NK-92 treated with Interleukin-12 subunit alpha and Interleukin-12 subunit beta, amount 100 ng/mL, for 24 hours (cell line): ENCODE measurements at places on chromosomes 11 and 22.

DNA sequence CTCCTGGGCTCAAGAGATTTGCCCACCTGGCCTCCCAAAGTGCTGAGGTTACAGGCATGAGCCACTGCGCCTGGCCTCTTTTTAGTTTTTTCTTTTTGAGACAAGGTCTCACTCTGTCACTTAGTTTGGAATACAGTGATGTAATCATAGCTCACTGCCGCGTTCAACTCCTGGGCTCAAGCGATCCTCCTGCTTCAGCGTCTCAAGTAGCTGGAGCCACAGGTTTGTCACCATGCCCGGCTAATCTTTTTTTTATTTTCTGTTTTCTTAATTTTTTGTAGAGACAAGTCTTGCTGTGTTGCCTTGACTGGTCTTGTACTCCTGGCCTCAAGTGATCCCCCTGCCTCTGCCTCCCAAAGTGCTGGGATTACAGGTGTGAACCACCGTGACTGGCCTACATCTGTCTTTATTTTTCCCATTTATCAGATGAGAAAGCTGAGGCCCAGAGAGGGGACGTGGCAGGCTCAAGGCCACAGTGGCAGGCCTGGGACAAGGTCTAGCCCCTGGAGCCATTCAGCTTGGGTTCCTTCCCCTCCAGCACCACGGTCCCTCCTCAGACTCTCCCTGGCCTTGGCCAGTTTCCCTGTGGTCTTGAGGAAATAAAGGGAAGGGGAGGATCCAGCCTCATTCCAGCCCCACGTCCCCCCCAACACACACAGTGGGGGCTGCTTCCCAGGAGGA is 2.8 kb upstream of the KDELR3 start:
- DNase-seq, result no peak

- no peak for DNase-seq
These were observed 766 bp downstream of the APOL2 start for GRCh38 chr22:36238373-36239149.

DNA sequence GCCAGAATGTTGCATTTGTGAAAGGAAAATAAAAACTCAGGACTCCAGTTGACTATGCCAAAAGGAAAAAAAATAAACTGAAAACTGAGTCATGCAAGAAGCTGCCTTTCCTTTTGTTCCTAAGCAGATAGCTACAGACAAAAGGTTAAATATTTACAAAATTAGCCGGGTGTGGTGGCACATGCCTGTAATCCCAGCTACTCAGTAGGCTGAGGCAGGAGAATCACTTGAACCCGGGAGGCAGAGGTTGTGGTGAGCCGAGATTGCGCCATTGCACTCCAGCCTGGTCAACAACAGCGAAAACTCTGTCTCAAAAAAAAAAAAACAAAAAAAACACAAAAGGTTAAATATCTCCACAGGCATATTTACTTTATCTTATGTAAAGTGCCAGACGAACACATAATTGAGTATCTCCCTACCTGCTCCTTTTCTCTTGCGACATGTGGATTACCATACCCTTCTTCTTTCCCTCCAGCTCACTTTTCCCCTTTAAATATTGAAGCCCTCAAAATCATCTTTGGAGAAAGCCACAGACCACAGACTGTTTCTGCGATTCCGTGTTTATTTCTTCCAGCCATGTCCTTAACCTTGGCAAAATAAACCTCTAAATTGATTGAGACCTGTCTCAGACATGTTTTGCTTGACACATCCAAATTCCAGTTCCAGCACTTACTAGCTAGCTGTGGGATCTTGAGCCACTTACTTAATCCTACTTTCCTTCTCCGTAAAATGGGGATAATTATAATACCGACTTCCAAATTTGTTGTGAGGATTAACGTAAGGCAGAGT is 2.3 kb upstream of the SMPD1 start:
- DNase-seq, result no peak

GRCh38 chr11:134069426-134070341 is 812 bp downstream of the JAM3 start:
- DNase-seq, result no peak

DNA sequence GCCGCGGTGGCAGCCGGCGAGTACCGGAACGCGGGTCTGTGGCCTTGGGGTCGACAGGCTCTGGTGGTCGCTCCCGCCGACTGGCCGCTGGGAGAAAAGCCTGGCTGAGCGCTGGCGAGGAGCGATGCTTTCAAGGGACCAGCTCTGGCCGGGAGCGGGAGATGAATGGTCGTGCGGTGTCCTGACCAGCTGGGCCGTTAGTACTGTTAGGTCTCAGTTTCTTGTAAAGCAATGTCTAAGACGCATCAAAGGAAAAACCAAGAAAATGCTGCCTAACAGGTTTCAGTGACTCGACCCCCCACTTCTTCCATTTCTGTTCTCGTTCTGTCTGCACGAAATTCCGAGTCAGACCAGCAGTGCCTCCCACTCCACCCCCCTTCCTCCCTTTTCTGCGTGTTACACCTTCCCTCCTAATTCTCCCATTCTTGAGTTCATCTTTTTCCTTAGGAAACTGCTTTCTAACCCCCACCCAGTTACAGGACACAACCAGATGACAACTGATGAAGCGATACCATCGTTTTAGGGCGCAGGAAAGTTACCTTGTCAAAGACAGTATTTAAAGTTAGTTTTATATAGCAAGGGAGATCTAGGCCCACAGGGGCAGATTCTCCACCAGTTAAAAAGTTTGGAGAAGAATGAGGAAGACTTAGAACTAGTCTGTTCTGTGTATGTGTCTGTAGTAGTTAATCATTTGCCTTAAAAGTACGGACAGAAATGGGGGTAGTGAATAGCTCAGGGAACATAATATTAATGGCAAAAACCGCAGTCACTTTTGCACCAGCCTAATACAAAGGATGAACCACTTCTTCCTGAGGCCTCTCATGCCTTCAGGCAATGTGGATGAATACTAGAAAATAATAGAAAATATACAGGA is 1.0 kb downstream of the CUL5 start:
- no peak for DNase-seq

GRCh38 chr11:45641961-45642360 is 23.5 kb downstream of the CHST1 start:
- no peak for DNase-seq

DNA sequence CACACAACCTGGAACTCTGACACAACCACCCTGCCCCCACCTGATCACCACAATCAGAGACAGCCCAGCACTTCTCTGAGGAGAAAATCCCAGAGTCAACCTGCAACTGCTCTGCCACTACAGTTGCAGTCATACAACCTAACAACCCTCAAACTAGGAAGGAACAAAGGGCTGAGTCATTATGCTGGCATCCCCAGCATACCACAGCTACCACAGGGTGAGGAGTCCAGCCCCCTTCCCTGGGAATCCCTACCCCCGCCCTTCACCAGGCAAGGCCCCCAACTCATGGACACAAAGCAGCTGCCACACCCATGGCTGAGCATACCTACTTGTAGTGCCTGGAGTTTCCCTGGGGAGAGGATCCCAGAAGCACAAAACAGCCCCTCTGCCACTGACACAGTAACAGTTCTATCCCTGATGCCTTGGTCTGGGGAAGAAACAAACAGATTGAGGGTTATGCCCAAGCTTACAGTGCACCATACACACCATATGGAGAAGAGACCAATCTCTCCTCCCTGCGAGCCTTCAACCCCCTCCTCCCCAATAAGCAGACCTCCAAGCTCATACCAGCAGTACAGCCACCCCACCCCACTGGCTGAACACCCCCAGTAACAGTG is 68.5 kb upstream of the C11orf58 start:
- DNase-seq, result no peak

DNA sequence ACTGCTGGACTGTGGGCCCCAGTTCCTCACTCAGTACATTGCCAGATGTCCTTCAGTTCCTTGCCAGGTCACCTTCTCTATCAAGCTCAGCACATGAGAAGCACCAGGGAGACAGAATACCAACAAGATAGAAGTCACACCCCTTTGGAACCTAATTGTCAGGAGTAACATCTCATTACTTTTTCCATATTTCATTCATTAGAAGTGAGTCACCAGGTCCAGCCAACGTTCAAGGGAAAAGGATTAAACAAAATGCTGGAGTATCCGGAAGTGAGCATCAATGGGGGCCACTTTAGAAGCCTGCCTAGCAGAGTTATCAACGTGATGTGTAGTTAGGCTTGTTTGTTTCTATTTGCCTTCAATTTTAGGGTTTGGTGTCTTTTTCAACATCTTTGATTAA is 569.3 kb downstream of the MIAT start:
- no peak for DNase-seq

DNA sequence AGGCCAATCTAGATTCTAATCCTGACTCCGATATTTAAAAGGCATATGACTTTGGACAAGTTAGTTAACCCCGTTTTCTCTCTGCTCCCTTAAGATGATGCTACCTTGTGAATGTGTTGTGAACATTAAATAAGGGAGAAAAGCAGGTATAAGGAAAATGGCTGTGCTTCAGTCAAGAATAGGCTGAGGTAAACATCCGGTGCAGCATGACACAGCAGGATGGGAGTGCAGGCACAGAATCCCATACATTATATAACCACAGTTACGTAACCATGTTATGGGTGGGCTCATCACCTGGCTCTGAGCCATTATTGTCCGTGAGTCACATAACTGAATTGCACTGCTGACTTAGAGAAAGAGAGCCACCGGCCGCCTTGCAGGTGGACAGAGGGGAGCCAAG is 382.2 kb upstream of the ANO5 start:
- DNase-seq, result no peak

DNA sequence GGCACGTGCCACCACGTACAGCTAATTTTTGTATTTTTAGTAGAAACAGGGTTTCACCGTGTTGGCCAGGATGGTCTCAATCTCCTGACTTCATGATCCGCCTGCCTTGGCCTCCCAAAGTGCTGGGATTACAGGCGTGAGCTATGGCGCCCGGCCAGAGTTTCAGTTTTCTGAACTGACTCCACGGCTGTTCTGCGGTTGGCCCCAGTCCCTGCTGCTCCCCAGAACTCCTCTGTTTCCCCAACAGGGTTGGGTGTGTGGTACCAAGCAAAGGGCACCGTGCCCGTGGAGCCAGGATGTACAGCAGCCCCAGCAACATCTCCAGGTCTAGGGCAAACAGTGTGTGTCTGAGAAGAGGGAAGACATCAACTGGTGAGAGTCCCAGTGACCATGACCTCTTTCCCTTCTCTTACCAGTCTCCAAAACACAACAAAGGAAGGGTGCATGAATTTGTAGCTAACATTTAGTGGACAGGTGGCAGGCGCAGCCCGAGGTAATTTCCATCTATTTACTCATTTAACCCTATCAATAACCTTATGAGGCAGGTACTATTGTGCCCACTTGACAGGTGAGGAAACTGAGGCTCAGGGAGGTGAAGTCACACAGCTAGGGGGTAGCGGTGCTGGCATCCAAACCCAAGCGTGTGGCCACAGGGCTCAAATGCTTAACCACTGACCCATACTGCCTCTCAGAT is 57.0 kb upstream of the RBFOX2 start:
- DNase-seq, result no peak

GRCh38 chr11:131692151-131692550 is 321.7 kb downstream of the NTM start:
- no peak for DNase-seq
